CD4-positive, CD25-positive, alpha-beta regulatory T cell (primary cell): ENCODE measurements at places on chromosomes 1 and 21.

DNA sequence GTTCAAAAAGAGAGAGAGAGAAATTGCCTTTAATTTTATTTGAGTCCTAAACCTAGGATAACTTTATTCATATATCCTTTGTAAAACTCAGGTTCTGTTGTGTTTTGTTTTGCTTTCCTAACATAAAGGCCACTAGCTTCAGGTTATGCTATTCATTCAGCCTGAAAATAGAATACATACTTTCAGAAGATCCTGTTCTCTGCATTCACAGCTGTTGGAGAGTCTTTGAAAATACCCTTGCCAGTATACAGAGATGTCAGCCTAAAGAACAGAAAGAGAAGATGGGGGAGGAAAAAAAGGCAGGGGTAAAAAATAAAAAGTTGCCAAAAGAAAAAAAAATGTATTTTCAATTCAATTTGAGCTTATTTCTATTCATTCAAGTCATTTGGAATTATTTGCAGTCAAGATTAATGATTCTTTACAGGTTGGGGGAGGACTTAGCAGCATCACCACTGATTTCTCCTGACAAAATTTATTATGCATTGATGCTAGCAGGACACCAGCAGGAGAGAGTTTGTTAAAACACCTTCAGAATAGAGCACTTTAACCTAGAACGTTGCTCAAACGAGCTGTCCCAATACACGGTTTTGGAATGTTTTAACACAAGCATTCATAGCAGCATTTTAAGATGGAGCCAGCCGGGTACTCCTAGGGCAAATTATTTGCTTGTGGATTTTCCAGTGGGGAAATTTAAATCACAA is 318.5 kb downstream of the NTNG1 start:
- no peaks in the 10 kb centered on the region for H3K36me3 ChIP-seq
- DNase-seq, result no peak
- H3K27me3 ChIP-seq, result peaks cover 2% of the 10 kb centered on the region
- H3K27ac ChIP-seq, result no peak overlapping the region

DNA sequence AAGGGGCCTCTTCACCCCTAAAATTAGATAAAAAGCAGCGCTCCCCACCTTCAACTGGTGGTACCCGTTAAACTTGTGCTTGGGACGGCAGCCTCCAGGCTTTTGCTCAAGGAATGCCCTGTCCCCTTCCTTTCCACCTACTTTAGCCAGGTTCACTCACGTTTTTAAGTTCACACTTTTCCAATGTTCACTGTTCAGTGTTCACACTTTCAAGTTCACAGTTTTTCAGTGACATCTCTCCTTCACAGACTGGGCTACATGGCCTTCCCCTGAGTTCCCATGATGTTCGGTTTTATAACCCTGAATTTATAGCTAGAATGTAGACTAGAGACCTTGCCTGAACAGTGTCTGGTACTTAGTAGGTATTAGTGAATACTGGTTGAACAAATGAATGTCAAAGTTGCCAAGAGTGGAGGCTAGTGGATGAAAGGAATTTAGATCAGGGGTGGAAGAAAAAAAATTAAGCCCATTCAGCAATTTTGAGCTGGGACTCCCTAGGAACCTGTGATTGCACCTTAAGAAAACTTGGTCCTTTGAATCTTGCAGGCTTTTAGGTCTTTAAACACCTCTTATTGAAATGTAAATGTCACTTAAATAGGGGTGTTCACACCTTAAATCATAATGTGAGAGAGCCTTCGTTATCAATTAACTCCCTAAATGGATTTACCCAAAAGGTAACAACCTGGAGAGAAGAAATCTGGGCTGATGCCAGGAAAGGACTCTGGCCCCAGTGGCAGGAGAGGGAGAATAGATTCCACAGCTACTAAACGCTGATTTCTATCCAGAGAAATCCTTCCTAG is 12.3 kb downstream of the BTG2 start:
- peaks cover 47% of the 10 kb centered on the region for H3K4me1 ChIP-seq
- no peak for DNase-seq
- H3K27me3 ChIP-seq, result no peaks in the 10 kb centered on the region

- no peaks in the 10 kb centered on the region for H3K27me3 ChIP-seq
- no peak overlapping the region for H3K4me3 ChIP-seq
- H3K4me1 ChIP-seq, result no peaks in the 10 kb centered on the region
- DNase-seq, result no peak
- no peaks in the 10 kb centered on the region for H3K36me3 ChIP-seq
Measured at GRCh38 chr21:16040601-16041000, 310.8 kb downstream of the USP25 start.

- H3K27me3 ChIP-seq, result no peaks in the 10 kb centered on the region
- H3K4me3 ChIP-seq, result no peak overlapping the region
- no peaks in the 10 kb centered on the region for H3K4me1 ChIP-seq
- DNase-seq, result no peak
- H3K27ac ChIP-seq, result no peak overlapping the region
- no peaks in the 10 kb centered on the region for H3K36me3 ChIP-seq
Measured at GRCh38 chr1:218783916-218784315, 389.8 kb upstream of the LYPLAL1 start.

DNA sequence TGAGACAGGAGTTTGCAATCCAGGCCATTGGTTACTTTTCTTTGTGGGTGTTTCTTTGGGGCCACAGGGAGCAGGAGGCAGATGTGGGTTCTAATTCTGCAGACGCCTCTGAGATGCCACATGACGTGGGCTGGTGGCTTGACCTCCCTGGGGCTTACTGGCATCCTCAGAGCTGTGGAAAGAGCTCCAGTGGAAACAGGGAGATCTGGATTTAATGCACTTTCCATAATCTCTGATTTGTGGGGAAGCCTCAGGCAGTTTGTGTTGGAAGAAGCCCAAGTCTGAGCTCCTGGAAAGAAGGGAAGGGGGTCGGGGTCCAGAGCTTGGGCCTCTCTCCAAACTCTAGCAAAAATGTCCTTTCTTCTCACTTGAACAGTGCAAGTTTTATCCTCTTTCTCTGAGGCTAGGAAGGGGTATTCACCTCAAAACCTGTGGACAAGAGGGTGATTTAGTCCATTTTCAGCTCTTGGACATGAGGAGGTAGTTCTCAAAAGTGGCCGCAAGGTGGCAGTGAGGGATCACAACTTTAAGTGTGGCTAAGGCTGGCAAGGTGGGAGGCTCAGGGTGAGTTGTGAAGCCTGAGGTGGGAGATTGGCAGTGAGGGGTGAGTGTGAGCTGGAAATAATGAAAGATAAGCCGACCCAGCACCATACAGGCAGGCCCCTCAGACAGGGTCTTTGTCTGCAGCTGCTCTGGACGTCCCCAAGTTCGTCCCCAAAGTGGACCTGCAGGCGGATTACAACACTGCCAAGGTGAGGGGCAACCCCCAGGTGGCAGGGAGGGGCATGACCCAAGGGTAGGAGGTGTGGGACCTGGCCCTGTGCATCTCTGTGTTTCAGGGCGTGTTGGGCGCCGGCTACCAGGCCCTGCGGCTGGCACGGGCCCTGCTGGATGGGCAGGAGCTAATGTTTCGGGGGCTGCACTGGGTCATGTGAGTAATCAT is 9.2 kb downstream of the IKBKE start:
- no peak overlapping the region for H3K4me3 ChIP-seq
- peak overlapping the region; percentile 25 for H3K27ac ChIP-seq
- H3K4me1 ChIP-seq, result peaks cover 17% of the 10 kb centered on the region
- H3K27me3 ChIP-seq, result no peaks in the 10 kb centered on the region
- DNase-seq, result peak; percentile 62

DNA sequence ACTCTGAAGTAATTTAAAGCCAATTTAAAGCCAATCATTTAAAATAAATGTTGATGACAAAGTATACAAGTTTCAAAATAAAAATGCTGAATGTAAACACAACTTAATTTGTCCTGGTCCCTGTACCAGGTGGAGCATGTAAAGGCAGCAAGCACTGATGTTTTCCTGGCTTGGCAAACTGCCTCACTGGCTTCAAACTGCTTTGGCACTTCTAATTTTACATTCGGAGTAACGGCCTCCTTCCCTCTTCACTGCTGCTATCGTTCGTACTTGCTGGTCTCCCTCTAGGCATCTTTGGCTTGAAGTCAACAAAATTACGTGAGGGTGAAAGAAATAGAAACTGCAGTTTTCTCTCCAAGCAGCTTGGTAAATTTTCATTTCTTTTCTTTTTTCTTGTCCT is 287.9 kb downstream of the LTN1 start:
- no peak overlapping the region for H3K4me3 ChIP-seq
- H3K27me3 ChIP-seq, result no peaks in the 10 kb centered on the region
- no peak for DNase-seq
- H3K27ac ChIP-seq, result no peak overlapping the region
- H3K4me1 ChIP-seq, result no peaks in the 10 kb centered on the region

DNA sequence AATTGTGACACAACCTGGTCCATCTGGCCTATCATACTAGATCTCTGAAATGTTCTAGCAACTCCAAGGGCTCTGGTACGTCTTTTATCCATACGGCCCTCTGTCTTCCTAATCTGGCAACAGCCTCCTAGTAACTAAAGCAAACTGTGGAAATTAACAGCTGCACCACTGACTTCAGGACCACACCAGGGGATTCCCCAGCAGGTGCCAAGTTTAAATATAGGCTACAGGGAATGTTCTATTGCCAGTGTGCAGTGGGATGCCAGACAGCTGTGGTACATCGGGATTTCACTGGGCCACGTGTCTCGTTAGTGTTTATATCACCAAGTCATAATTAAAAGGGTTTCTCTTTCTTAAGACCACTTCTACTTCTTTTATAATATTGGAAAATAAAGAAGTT is 94.3 kb downstream of the RGS2 start:
- H3K4me3 ChIP-seq, result no peak overlapping the region
- no peaks in the 10 kb centered on the region for H3K27me3 ChIP-seq
- H3K27ac ChIP-seq, result no peak overlapping the region
- DNase-seq, result no peak

DNA sequence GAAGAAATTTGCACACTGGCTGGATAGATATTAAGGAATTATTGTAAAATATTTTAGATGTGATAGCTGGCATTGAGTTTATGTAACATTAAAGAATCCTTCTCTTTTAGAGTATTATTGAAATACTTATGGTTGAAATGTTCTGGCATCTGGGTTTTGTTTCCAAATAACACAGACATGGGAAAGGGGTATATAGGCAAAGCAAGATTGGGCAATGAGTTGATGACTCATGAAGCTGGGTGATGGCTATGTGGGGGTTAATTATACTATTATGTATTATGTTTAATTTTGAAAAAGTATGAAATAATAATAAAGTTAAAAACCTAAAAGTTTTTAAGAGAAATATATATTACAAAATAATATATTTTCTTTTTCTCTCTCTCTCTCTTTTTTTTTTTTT is 12.5 kb upstream of the PTPN14 start:
- H3K27me3 ChIP-seq, result peaks cover 2% of the 10 kb centered on the region
- H3K4me3 ChIP-seq, result no peak overlapping the region
- no peaks in the 10 kb centered on the region for H3K4me1 ChIP-seq
- no peak overlapping the region for H3K27ac ChIP-seq

DNA sequence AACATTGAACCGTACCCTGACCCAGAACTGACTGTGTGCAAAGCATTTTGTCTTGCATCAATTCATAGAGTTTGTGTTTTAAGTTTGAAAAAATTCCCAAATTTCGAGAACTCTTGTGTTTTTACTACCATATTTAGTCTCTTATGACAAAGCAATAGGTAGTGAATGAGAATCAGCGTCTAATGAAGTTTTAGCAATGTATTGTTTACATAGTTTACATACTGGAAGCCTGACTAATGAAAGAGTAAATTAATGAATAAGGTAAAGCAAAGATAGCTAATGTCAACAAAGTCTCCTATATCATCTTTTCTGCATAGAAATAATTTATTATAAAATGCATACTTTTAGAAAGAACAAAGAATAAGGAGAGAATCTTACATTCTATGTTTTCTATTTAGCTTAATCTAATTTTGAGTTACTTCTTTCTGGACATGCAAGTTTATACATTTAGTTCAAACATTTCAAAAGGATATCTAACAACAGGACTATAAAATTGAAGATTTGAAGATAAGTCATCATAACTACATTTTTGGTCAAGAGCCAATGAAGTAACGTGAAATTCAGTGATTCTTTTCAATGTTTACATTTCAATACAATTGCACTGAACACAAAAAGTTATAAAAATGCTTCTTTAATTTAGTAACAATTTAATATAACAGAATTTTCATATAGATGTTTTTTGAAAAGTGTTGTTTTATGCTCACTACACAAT is 1943.7 kb downstream of the NCAM2 start:
- no peaks in the 10 kb centered on the region for H3K27me3 ChIP-seq
- no peaks in the 10 kb centered on the region for H3K36me3 ChIP-seq
- no peak overlapping the region for H3K27ac ChIP-seq
- no peaks in the 10 kb centered on the region for H3K4me1 ChIP-seq
- DNase-seq, result no peak

- peak overlapping the region; percentile 84 for H3K27ac ChIP-seq
- no peak for DNase-seq
- H3K27me3 ChIP-seq, result no peaks in the 10 kb centered on the region
- peaks cover 71% of the 10 kb centered on the region for H3K4me1 ChIP-seq
Measured at GRCh38 chr1:27526569-27527222, 36.7 kb upstream of the WASF2 start.

- DNase-seq, result no peak
- H3K27ac ChIP-seq, result no peak overlapping the region
- H3K4me1 ChIP-seq, result no peaks in the 10 kb centered on the region
- H3K27me3 ChIP-seq, result no peaks in the 10 kb centered on the region
Measured at GRCh38 chr1:214008791-214009422, 21.1 kb downstream of the PROX1 start.

DNA sequence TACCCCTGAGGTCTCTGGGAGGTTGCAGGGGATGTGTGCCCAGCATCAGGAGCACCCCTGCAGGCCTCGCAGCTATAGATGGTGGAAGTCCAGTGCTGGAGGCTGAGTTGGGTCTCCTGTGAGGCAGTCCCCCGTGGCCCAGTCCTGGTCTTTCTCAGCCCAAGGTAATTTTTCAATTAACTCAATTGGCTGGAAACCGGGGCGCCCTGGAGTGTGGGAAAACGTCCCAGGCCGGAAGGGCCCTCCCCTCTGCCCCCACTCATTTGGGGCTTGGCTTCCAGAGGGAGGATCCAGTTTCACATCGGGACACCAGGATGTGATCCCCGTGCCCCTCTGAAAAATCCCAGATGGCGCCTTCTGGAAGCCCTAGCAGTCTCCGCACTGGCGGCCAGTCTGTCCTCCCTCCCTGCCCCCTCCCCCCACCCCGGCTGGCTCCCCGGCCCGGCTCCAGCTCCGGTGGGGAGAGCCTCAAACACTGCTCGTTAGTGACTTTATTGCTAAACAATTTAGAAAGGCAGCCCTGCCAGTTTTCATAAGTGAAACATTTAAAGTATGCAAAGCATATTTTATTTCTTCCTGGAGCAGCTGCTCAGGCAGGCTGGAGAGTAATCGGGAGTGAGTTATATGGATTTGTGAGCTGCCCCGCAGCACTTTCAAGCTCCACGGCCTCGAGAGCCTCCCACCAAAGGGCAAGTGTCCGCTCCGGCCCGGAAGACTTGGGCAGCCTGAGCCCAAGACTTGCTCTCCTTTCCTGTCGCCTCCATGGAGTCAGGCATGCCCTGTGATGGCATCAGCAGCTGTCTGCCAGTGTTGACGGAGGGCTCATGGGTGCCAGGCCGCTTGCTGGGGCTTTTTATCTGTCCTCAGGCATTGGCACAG is 208.2 kb upstream of the TMEM51 start:
- no peak overlapping the region for H3K4me3 ChIP-seq
- no peaks in the 10 kb centered on the region for H3K27me3 ChIP-seq
- H3K4me1 ChIP-seq, result no peaks in the 10 kb centered on the region
- no peaks in the 10 kb centered on the region for H3K36me3 ChIP-seq
- H3K27ac ChIP-seq, result no peak overlapping the region
